Activated CD8-positive, alpha-beta T cell treated with anti-CD3 and anti-CD28 coated beads for 36 hours (primary cell): ENCODE measurements at places on chromosomes 1 and 21. TPM values are rescaled to one million over a fixed set of nuclear protein-coding genes. Genes with fewer than 3 reads are reported as not detected.
A peak's percentile ranks its signal among the peaks of the same experiment; 100 is the strongest.

The LRRC47 gene
- 32.6 TPM for total RNA-seq

The PODN gene
- total RNA-seq: not detected

The RNU1-4 gene
- 820 TPM for total RNA-seq

The FAM78B gene
- total RNA-seq: not detected

DNA sequence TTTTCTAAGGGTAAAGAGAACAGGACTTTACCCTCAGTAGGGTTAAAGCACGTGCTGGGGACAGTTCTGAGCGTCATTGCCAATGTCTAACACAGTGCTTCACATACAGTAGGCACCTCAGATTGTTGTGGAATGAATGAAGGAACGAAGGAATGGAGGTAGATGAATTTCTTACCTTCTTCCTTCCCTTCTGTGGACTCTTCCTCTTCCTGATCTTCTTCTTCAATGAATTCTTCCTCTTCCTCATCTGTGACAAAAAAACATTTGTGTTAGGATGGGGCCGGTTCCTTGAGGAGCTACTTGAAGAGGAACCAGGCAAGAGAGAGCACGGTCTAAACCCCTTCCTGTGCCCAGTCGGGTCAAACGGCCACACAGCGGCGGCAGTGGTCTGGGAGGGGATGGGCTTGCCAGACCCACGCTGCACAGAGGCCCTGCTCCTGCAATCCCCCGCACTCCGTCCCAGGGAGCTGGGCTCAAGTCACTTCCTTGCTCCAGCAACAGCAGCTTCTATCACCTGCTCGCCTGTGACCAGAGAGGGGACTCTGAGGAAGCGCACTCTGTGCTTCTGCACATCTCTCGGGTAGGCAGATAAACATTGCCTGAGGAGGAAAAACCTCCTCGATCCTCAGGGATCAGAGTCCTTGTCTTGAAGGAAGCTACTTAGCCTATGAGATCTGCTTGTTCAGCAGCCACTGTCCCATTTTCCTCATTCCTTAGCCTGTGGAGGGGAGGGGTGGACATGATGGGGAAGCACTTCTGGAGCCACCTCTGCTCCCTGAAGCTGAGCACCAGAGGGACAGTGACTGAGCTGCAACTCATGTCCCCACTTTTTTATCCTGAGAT, 8.0 kb upstream of the SLC30A2 start:
- peaks cover 35% of the 10 kb centered on the region for H3K27me3 ChIP-seq
- no peak overlapping the region for H3K27ac ChIP-seq
- no peaks in the 10 kb centered on the region for H3K36me3 ChIP-seq
- peaks cover 2% of the 10 kb centered on the region for H3K4me1 ChIP-seq

- H3K27ac ChIP-seq: no peak overlapping the region
- H3K36me3 ChIP-seq: no peaks in the 10 kb centered on the region
- no peaks in the 10 kb centered on the region for H3K4me1 ChIP-seq
- no peak overlapping the region for H3K4me3 ChIP-seq
Measured at GRCh38 chr1:178192686-178193085, 98.8 kb downstream of the RASAL2 start.

GRCh38 chr1:90044346-90044745, 49.4 kb downstream of the ZNF326 start:
- H3K36me3 ChIP-seq: no peaks in the 10 kb centered on the region
- DNase-seq: no peak
- H3K4me3 ChIP-seq: no peak overlapping the region
- H3K4me1 ChIP-seq: no peaks in the 10 kb centered on the region
- H3K27me3 ChIP-seq: peaks cover 3% of the 10 kb centered on the region

DNA sequence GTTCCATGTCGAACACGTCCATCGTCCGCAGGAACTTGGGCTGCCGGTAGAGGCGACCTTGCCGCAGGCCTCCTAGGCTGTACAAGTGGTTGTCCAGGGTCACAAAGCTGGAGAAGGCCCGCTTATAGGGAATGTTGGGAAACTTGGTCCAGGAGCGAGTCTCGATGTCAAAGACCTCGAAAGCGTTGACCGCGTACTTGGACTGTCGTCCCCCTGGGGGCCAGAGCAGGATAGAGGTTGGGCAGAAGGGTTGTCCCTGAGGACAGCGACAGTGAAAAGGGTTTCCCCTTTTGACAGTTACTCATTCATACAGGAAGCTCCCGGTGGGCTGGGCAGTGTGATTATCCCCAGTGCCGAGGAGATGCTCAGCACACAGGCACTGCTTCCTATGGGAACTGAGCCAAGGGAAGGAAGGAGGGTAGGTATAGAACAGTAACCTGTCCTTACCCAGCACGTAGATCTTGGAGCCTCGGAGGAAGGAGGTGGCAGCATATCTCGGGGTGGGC, 17.5 kb downstream of the KLHDC8A start:
- peaks cover 22% of the 10 kb centered on the region for H3K27me3 ChIP-seq
- no peak overlapping the region for H3K4me3 ChIP-seq
- H3K27ac ChIP-seq: no peak overlapping the region
- no peak for DNase-seq
- peaks cover 9% of the 10 kb centered on the region for H3K4me1 ChIP-seq

DNA sequence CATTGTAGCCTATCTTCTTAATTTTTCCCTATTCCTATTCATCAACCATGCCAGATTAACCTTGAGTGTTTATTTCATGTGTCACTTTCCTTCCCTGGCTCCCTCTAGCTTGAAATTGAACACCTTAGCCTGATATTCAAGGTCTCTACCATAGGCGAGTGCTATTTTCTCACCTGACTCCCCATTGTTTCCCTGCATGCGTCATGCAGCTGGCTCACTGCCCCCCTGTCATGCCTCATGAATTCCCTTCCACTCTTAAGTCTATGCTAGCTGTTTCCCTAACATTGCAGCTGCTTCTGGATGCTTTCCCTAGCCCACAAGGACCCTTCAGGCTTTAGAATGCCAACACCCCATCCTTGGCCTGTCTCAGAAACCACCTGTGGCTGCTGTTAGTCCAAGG, 56.7 kb upstream of the CD1D start:
- no peak for DNase-seq
- peaks cover 28% of the 10 kb centered on the region for H3K27me3 ChIP-seq
- H3K4me1 ChIP-seq: no peaks in the 10 kb centered on the region
- no peaks in the 10 kb centered on the region for H3K36me3 ChIP-seq
- H3K27ac ChIP-seq: no peak overlapping the region

GRCh38 chr1:113692342-113692741, 66.9 kb downstream of the PHTF1 start:
- H3K27me3 ChIP-seq: no peaks in the 10 kb centered on the region
- no peak overlapping the region for H3K27ac ChIP-seq
- H3K4me3 ChIP-seq: no peak overlapping the region

DNA sequence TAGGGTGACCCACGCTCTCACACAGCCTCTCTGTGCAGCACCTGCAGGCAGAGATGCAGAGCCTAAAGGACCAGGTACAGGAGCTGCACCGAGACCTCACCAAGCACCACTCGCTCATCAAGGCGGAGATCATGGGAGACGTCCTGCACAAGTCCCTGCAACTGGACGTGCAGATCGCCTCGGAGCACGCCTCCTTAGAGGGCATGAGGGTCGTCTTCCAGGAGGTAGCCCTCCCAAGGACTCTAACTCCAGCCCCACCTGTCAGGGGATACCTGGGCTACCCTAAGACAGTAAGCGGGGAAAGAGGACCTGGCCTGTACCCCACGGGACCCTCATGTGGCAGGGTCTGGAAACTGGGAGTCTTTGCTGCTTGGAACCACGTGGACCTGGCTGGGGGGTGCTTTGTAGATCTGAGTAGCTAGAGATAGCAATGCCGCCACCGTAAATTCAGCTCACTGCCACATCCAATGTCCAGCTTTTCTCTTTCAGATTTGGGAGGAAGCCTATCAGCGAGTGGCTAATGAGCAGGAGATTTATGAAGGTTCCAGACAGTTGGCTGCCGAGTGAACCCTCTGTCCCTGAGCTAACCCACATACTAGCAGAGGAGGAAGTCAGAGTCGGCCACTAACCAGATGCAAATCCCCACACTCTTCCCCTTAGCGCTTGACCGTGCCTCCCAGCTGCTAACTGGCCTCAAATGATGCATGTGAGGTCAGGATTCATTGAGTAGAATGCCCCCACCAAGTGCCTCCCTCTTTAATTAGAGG, 6.5 kb downstream of the RNF207 start:
- H3K36me3 ChIP-seq: no peaks in the 10 kb centered on the region
- H3K27me3 ChIP-seq: peaks cover 24% of the 10 kb centered on the region
- H3K4me1 ChIP-seq: peaks cover 8% of the 10 kb centered on the region

DNA sequence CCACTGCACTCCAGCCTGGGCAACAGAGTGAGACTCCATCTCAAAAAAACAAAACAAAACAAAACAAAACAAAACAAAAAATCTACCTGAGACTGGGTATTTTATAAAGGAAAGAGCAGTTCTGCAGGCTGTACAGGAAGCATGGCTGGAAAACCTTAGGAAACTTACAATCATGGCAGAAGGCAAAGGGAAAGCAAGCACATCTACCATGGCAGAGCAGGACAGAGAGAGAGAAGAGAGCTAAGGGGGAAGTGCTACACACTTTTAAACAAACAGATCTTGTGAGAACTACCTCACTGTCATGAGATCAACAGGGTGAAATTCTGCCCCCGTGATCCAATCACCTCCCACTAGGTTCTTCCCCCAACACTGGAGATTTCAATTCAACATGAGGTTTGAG, 198.3 kb upstream of the SAMSN1 start:
- no peak overlapping the region for H3K4me3 ChIP-seq
- H3K27ac ChIP-seq: no peak overlapping the region
- H3K36me3 ChIP-seq: peaks cover 3% of the 10 kb centered on the region

- H3K4me1 ChIP-seq: no peaks in the 10 kb centered on the region
- H3K27me3 ChIP-seq: peaks cover 1% of the 10 kb centered on the region
- DNase-seq: no peak
Measured at GRCh38 chr1:22662318-22662717, 9.3 kb downstream of the C1QB start.

DNA sequence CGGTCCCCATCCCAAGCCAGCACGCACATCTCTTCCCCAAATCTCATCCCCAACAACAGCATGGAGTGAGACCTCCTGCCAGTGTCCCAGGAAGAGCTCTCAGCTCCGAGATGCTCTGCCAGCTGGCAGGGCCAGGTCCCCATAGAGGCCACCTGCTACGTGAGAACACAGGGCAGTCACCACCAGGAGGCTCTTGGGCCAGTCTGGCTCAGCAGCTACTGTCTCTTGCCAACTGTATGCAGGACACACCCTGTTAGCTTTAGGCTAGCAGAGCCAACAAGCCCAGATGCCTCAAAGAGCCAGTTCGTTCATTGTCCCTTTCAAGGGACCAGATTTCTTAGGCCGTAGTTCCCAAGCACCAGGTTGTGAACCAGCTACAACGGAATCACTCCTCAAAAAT, 36.9 kb downstream of the FBXO2 start:
- DNase-seq: no peak
- peaks cover 4% of the 10 kb centered on the region for H3K27me3 ChIP-seq
- no peaks in the 10 kb centered on the region for H3K4me1 ChIP-seq
- no peak overlapping the region for H3K27ac ChIP-seq
- no peaks in the 10 kb centered on the region for H3K36me3 ChIP-seq

DNA sequence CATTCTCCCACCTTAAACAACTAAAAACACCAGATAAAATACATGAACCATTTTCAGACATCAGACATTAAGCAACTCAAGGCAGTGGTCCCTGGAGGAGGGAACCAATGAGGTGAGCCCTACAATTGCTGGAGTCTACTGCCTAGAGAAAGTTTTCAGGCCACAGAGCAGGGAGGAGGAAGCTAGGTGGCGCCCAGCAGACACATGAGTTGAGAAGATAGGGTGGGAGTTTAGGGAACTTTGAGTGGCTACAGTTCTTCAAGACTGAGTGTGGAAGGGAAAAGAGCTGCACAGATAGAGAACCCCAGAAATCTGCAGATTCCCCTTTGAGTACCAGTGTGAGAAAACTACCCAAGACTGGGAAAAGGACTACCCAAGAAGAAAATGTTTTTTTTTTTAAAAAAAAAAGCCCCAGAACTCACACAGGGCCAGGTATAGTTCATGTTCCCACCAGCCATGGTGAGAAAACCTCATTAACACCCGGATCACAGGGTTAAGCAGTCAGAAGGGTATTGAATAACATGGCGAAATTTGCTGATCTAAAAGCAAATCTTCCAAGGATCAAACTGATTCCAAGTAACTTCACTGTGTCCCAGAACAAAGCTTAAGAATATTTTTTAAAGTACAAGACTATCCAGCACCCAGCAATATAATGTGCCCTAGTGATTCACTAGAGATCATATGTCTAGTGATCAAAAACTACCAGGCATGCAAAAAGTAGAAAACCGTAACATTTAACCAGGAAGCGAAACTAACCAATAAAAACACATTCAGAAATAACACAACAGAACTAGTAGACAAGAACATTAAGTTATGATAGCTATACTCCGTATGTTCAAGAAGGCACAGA, 12.0 kb downstream of the ALDH9A1 start:
- peaks cover 29% of the 10 kb centered on the region for H3K4me1 ChIP-seq
- peak overlapping the region; percentile 61 for H3K27ac ChIP-seq
- H3K4me3 ChIP-seq: no peak overlapping the region
- H3K36me3 ChIP-seq: peaks cover 58% of the 10 kb centered on the region
- no peaks in the 10 kb centered on the region for H3K27me3 ChIP-seq

DNA sequence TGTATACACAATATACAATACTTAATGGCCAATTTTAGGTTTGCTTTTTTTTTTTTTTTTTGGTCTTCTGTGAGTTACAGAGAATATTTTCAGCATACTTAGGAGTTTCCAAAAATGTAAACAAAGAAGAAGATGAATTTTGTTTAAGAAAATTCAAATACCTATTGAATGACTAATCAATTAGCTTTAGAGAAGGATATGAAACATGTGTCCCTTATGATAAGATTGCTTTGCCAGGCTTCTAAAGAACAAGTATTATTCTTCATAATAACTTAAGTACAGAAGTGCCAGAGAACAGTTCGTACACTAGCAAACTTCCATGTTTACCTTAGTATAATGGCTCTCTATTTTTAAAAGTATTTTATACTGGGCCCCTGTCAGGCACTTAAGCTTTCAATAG, 1191.0 kb upstream of the NCAM2 start:
- H3K27me3 ChIP-seq: no peaks in the 10 kb centered on the region
- no peaks in the 10 kb centered on the region for H3K4me1 ChIP-seq
- no peaks in the 10 kb centered on the region for H3K36me3 ChIP-seq
- H3K4me3 ChIP-seq: no peak overlapping the region

DNA sequence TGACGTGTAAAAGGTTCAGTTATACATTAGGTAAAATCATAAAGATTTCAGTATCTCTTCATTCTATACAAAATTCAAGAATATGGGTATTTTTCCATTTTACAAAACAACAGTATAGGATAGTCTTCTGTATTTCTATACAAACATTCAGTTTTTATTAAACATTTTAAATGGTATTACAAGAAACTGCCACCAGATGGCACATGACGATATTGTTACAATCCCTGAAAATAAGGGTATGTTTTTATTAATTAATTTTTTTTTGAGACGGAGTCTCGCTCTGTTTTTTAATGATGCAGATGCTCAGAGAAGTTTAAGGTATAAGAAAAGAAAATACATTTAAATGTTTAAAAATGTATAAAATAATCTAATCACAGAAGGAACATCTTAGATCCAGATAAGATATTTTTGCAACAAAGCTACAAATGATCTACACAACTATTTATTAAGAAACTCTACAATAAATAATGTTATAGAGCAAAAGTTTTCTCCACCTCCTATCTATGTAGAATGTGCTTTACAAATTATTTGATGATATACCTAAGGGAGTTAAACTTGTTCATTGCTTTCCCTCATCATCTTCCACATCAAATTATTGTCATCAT, 23.5 kb upstream of the RSBN1 start:
- H3K27me3 ChIP-seq: no peaks in the 10 kb centered on the region
- peak; percentile 32 for DNase-seq
- H3K27ac ChIP-seq: no peak overlapping the region
- H3K4me3 ChIP-seq: no peak overlapping the region
- H3K4me1 ChIP-seq: peaks cover 8% of the 10 kb centered on the region
